Renal cortex interstitium (tissue), 15 donors: ENCODE measurements at places on chromosomes 3 and 15.

- DNase-seq, result no peak
Observed at GRCh38 chr15:78211189-78211921, 23.0 kb downstream of the ACSBG1 start.

DNA sequence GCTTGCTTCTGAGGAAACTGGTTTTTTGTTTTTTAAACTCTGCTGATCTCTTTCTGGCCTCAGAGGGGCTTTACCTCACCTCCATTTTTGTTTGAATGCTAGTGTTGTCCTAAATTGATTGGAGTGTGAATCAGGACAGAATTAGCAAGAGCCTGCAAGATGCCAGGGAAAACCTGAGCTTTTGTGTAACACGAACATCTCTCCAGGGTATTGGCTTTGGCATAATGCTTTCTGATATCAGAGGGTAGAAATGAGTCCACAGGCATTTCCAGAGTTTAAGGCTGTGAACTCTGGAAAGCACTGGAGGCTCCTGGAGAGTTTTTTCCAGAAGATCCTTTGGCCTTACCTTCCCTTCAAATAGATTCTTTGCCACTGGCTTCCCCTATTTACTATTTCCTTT is 87.1 kb downstream of the WDR76 start:
- DNase-seq, result no peak

- DNase-seq, result no peak
Observed at GRCh38 chr3:112007633-112008032, 8.9 kb downstream of the TAGLN3 start.

DNA sequence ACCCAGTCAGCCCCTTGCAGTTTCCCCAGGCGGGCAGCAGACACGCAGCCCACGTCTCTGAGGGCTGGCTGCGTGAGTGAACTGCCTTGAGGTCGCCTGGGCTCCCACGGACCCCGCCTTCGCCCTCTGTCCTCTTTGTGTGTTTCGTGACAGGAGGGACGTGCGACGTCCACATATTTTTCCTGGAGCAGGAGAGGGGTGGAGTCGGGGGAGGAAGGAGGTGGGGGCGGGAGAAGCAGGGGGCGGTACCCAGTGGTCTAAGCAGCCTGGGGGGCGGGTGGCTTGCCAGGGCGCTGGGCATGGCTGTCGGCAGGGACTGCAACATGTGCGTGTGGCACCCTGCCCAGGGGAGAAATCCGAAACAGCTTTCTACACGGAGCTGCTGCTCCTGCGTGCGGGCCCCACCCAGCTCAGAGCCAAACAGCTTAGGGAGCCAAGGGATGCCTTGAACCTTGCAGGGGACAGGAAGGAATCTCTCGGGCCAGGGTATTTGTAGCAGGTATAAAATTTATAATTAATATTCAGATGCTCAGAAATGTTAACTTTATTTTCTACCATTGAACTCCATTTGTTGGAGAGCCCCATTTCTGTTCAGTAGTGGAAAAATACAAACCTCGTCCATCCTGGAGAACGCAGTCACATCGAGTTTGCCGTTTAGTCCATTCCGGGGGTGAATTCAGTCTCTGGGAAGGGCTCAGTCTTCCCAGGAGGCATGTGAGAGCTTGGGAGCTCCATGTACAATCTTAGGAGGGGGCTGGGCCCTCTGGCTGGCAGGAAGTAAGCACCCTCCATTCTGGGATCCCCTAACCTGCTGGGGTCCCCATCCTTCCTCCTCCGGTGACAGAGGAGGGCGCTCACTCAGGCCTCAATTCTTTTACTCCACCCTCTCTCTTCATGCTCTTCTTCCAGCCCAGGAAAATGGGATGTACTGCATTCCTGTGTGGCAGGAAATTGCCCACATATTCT is 79.1 kb upstream of the MEF2A start:
- peak; percentile 38 for DNase-seq

- no peak for DNase-seq
Observed at GRCh38 chr15:35698331-35698730, 152.4 kb upstream of the DPH6 start.

DNA sequence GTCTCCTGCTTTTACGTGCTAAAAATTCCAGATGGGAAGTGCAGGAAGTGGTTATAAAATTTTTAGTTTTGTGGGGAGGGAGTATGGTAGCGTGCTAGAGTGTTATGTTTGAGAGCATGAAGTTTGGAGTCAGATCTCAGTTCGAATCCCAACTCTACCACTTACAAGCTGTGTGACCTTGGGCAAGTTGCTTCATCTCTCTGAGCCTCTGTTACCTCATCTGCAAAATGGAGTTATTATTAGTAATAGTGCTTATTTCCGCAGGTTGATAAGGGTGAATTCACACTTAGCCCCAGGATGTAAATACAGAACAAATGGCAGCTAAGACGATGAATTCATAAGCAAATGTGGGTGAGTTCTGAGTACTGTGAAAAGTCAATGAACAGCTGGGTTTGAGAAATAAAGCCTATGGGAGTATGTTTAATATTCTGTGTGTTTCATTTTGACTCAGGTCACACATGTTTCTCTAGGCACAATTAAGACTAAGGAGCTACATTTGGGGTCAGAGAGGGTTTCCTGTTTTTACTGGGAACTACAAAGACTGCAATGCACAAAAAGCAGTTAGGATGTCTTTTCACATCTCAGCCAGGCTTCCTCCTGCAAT is 73.1 kb upstream of the FEZF2 start:
- DNase-seq, result no peak

DNA sequence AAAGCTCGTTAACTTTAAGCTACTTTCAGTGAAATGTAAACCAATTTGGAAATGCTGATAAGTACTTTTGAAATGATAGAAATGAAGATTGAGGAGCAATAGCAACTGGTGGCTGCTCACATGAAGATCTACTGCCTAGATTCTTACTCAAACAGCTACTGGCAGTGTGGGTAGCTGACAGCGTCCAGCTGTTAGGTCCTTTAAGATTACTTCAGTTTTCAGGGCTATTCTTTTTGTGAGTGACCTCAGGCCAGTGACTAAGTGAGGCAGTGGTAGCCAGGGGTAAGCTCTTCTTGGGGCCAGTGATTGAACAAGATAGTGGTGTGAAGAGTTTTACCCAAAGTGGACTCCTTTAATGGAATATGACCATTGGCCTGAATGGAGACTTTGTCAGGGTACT is 41.3 kb downstream of the NECTIN3 start:
- DNase-seq, result no peak

DNA sequence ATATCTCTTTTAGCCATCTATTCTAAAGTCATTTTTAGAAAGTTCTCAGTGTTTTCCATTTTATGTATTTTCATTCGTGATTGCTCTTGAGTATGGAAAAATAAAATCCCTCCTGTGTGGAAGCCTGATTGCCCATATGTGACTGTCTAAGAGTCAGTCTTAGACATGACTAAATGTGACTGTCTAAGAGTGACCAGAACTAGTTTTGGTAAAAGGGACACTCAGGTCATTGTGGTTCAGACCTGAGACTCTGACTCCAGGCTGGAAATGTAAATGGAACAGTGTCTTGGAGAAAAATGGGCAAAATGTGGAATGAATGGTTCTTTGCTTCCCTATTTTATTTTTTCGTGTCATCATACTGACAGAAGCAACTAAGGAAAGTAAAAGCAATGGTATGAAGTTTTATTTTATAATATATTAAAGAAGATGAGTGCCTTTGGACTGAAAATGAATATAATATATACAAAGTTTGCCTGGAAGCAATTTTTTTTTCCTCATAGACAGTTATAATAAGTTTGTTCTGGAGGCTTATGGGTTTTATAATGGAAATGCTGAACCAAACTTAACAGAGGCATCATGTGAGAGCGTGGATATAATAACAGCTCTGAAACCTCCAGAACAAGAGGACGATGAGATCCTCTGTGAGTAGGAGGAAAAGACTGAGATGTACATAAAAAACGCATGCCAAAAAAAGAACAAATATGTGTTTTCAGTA is 264.4 kb downstream of the ZPLD1 start:
- no peak for DNase-seq

DNA sequence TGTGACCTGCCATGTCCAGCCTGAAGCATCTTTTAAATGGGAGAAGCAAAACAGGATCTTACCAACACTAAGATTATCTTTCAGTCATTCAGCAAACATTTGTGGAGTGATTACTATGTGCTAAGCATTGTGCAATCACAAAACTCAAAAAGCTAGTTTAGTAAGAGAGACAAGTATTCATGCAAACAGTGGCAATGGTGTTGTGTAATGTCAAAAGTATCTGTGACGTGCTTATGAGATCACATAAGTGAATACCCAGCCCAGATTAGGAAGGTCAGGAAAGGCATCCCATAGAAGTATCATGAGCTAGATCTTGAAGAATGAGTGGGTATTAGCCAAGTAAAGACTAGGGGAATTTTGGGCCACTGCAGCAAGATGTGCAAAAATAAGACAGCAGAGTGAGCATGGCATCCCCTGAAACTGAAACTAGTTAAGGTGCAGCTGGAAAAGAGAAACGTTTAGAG is 32.1 kb downstream of the SEC62 start:
- DNase-seq, result no peak

- no peak for DNase-seq
Observed at GRCh38 chr15:93152951-93153350, 63.9 kb upstream of the RGMA start.
